ENCODE measurements at places on chromosomes 6 and 20.

DNA sequence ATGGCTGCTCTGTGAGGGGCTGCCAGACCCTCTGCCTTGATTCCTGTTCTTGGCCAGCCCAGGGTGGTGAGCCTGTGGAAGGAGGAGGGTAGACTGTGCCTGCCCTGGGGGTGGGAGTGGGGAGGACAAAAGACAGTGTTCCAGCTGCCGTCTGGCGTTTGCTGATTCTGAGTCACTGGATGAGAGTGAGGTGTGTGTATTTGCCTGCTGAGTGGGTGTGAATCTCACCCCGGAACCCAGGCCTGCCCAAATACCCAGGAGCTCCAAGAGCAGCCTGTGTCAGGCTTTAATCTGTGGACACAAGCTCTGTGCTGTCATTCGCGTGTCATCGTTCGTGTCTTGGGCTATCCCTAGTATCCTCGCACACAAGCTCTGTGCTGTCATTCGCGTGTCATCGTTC, 2.6 kb upstream of the LKAAEAR1 start:
- no peak for DNase-seq

DNA sequence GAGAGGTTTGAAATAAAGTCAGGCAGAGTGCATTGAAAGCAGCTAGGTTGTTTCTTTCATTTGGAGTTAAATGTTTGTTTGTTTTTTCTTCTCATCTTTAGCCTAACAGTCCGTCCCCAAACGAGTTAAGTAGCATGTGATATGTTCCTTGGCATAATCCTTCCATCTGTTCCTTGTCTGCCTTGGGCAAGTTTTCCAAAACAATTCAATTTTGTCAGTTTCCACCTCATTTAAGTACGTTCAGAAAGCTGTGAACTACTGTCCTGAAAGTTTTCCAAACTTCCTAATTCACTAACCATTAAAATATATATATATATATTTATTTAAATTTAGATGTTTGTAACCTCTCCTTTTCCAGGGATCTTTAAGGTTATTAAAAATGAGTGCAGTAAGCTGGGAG, 61.8 kb upstream of the HDAC2 start:
- no peak for DNase-seq

DNA sequence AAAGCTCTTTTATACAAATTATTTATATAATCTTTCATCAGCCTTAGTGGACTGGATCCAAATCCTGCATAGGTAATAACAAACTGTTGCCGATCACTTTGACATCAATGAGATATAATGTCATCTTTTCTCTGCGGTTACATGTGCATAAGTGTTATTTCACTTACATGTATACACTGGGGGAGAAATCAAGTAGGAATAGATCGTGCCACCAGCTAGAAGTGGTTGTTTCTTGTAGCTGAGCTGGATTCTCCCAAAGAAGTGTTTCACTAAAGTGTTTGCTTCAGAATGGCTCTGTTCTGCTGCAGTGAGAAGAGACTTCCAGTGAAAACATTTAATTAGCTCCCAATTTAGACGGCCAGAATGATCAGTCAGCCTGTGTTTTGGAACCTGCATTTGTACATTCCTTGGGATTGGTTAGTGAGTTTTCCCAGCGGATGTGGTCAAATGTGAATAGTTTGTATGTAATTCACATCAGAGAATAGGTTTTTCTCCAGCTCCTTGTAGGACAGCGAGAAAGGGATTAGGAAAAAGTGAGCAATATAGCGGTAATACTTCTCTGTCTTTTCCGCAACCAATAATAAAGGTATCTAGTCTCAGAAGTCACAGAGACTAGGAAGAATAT, 163.1 kb upstream of the CCN2 start:
- DNase-seq, result no peak

DNA sequence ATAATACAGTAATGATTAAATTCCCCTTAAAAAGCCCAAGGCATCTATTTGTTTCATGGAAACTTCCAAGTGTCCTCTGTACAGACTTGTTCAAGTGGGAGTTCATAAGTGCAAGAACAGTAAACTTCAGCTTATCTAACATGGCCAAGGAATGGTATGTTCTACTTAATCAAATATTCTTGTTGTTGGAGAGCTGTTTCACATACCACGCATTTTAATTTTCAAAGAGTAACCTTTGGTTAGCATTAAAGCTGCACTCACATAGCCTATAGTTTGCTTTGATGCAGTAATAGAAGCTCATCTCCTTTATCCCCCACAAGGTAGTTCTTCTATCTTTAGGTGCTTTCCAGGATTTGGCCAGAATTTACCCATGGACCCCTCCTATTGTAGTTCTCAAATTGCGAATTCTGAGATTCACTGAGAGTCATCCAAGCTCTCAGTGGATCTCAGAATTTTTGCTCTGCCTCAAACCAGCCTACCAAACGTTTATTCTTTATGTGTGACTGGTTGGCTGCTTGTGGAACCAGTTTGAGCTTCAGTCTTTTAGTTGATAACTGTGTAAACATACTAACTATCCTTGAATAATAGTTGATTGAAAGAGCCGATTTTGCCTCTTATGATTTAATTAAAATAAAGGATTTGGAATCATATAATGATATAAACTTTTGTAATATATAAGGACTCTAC, 668.0 kb upstream of the FLRT3 start:
- DNase-seq, result no peak

DNA sequence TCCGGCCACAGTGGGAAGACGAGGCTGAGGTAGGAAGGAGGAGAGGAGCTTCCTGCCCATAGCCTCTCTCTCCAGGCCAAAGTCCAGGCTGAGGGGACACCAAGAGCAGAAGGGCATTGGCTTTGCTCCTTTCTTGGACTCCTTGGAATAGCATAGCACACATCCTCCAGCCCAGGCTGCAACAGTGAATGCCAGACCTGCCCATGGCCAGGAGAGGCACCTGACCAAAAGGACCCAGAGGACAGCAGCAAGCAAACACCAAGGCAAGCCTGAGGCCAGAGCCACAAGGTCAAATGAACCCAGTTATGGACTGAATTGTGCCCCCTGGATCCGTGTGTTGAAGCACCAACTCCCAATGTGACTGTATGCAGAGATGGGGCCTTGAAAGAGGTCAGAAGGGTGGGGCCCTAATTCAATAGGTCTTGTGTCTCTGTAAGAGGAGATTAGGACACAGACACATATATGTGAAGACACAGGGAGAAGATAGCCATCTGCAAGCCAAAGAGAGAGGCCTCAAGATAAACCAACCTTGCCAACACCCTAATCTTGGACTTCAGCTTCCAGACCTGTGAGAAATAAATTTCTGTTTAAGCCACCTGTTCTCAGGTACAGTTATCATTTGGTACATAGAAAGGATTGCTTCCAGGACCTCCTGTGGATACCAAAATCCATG, 126.5 kb upstream of the NXT1 start:
- DNase-seq, result no peak

- DNase-seq, result no peak
Observed at GRCh38 chr6:107118976-107119375, 3.7 kb upstream of the BEND3 start.

DNA sequence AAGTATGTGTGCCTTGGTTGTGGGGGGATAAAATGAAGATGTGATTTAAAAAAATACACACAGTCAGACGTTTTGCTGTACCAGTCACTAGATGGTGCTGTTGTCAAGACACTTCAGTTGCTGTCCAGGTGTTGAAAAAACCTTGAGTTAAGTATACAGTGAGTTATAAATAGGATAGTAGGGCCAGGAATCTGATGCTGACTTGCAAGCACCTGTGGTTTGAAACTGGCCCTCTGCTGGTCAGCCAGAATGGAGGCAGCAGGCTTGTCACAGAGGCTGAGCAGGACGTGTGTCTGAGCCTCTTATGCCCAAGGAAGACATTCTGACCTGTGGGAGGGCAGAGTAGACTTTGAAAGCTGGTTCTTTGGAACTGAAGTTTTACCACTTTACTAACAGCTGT, 27.8 kb downstream of the RNF8 start:
- peak; percentile 46 for DNase-seq

DNA sequence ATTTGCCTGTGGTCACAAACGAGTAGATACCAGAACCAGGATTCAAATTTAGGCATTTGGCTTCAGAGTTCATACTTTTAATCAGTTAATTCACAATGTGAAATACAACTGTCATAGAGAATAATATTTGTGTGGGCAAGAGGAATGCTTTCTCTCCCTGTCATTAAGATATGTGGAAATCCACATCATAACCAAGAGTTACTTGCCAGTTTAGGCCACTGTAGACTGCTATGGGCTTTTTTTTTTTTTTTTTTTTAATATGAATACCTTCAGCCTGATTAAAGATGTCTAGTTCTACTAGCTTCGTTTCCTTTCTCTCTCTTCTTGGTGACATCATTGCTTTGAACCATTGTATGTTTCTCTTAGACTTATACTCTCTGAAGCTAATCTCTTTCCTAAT, 244.9 kb downstream of the ZFAND3 start:
- no peak for DNase-seq

DNA sequence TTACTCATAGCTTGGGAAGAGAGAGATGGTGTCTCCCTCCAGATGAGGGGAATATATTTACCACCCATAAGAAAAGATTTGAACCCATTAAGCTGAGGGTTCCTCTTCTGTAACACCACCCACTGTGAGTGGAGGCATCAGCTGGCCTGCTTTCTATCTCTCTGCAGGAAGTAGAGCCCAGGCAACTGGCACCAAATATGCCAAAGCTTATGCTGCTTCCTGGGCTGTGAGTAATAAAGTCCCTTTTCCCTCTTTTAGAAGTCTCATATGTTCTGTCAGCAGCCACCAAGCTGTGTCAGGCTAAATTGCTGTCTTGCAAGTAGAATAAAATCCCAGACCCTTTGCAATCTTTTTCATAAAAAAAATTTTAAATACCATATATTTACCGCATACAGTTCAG, 241.4 kb downstream of the LAMA2 start:
- no peak for DNase-seq

- no peak for DNase-seq
Observed at GRCh38 chr6:1423578-1423977, 34.2 kb downstream of the FOXF2 start.

- DNase-seq, result no peak
Observed at GRCh38 chr6:40569162-40569910, 17.8 kb downstream of the LRFN2 start.

GRCh38 chr6:91634791-91635190, 1047.9 kb upstream of the MAP3K7 start:
- DNase-seq, result no peak

GRCh38 chr6:43912598-43913371, 142.8 kb downstream of the VEGFA start:
- no peak for DNase-seq

DNA sequence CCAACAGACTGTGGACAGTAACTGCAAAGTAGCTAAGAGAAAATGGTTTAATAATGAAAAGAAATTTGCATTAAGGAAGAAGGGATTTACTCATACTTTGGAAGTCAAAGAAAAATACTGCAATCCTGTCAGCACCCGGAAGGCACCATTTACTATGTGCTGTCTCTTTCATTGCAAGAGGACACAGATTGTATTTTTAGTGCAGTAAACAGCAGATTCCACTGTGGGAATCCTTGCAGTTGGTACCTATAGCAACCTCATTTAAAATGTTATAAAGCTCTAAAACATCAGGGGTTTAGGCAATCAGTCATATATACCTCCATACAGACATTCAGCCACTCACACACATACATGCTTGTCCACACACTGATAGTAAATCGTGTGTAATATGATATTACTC, 346.8 kb downstream of the PKHD1 start:
- DNase-seq, result no peak

GRCh38 chr6:75210885-75211739, 5.3 kb upstream of the COL12A1 start:
- peak; percentile 64 for DNase-seq
